G401 (cell line): ENCODE measurements at places on chromosomes 5 and 9. TPM values are rescaled to one million over a fixed set of nuclear protein-coding genes. Genes with fewer than 3 reads are reported as not detected.

Gene AQP7
- total RNA-seq, result 0.17 TPM in 1 of 2 replicates, not detected in the other

Gene CLPTM1L
- total RNA-seq, result 177 and 229 TPM in 2 replicates

Gene TRIM14
- total RNA-seq, result 8.9 and 10.2 TPM in 2 replicates

DNA sequence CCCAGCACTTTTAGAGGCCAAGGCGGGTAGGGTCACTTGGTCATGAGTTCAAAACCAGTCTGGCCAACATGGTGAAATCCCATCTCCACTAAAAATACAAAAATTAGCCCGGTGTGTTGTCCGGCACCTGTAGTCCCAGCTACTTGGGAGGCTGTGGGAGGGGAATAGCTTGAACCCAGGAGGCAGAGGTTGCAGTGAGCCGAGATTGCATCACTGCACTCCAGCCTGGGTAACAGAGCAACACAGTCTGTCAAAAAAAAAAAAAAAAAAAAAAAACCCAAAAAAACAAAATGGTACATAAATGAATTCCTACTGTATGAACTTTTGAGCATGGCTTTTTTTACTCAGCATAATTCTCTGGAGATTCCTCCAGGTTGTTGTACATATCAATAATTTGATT lies 37.6 kb upstream of the PCAT7 start:
- DNase-seq, result no peak

DNA sequence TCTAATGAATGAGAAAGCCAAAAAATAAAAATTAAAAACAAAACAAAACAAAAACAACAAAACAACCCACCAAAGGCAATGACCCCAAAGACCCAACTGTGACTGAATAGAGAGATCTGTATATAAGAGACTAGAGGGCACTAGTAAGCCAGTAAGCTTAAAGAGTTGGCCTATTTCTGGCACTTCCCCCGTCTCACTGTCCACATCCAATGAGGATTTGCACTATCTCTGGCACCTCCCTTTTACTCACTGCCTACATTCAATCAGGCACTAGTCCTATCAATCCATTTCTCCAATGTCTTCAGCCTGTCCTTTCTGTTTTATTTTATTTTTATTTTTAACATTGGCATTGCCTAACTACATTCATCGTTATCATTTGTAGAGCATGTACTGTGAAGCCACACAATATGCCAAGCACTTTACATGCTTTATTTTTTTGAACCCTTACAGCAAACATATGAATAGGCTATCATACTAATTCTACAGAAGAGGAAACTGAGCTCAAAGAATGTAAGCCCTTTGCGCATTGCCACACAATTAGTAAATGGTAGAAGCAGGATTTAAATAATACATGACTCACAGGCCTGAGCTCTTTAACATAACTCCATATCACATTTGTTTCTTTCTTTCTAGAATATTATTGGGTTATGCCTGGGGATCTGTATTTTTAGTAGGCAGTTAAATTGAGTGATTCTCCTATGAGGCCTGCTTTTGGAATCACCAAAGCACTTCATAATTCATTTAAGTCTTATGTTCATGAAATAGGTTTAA lies 70.0 kb downstream of the C6 start:
- no peak for DNase-seq

DNA sequence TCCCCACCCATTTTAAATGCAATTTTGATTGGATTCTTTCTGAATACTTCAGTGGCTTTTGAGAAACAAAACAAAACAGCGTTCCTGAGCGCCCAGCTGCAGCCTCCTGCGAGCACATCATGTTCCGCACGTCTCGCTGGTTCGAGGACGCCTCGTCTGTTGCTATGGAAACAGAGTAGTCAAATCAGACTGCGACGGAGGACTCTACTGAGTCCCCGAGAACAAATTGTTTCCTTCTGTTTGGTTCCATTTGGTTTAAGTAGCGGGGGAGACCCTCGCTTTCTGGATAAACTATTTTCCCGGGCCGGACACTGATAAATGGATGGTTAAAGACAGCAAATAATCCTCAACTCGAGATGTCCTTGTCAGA lies 69.0 kb downstream of the SLC28A3 start:
- DNase-seq, result peak; percentile 70

DNA sequence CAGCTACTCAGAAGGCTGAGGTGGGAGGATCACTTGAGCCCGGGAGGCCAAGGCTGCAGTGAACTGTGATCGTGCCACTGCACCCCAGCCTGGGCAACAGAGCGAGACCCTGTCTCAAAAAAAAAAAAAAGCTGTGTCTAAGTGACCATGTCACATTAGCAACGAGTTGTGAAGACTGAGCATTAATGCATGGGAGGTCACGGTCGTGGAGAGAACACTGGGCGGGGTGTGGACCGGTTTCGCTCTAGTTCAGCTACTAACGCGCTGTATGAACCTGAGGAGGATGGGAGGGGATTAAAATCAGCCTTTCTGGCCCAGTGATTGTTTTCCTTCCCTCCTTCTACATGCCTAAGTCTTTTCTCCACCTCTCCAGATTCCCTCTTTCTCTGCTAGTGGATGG lies 56.7 kb upstream of the CARTPT start:
- DNase-seq, result no peak

DNA sequence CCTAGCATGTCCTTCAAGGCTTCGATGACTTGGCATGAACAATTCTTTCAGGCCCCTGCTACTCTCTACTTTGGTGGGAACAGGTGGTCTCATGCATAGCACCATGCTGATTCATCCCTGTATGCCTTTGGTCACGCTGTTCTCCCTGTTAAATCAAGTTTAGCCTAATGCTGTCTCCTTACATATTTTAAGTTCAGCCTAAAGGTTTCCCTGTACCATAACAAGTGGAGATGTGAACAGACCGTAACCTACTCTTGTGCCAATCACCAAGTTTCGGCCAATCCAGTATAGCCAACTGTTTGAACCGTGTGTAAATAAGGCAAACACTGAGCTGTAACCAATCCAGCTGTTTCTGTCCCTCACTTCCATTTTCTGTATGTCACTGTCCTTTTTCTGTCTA lies 8.0 kb downstream of the GAS1 start:
- no peak for DNase-seq

GRCh38 chr9:73549991-73550390 lies 398.3 kb downstream of the ANXA1 start:
- DNase-seq, result no peak

GRCh38 chr9:81819859-81820546 lies 108.2 kb upstream of the SPATA31D4 start:
- DNase-seq, result no peak

DNA sequence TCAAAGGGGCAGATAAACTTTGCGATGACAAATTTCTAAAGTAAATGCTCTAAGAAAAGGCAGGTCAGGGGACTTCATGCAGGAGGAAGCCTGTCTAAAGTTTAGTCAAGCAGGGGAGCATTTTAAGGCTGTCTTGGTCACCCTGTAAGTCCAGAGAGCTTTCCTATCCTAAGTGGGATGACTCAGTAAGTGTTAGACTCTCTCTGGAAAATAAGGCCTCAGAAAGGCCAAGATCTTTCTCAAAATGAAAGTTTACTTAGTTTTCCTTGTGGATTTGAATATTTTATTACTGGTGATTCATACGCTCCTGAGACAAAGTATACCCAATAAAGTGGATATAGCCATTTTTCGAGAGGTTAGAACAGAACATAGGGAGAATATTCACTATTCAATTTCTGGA lies 806.9 kb upstream of the CDH9 start:
- DNase-seq, result no peak

- DNase-seq, result no peak
These were observed 1124.6 kb upstream of the ACO1 start for GRCh38 chr9:31259824-31260223.

DNA sequence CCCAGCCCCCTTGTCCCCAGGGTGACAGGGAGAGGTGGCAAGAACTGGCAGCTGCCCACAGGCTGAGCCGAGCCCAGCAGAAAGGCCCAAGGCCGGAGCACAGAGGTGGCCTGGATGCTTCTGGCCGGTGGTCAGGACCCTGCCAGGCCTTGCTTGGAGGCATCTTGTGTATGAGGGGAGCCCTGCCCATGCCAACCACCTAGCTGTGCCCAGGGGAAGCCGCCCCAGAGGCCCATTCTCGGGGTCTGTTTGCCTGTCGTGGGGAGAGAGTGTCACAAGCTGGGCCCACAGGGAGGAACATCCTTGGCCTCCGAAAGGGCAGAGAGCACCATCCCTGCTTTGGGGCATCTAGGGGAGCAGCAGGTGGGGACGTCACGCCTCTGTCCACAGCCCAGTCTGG lies 10.0 kb downstream of the NKD2 start:
- no peak for DNase-seq

DNA sequence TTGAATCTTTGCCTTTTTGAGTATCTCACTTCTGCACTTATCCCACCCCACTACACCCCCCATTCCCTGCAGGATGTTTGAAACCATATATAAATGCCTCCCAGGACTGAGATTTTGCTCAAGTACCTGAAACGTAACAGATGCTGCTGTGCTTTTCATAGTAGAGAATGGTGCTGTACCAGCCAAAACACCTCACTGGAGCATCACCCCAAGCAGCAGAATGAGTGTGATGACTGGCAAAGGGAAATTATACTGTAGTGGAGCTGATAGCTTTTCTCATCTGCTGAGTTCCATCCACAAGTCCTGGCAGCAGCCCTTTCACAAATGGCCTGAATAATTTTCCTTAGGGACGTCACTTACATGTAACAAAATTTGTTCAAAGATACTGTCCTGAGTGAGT lies 246.1 kb downstream of the KDM4C start:
- DNase-seq, result peak; percentile 68

DNA sequence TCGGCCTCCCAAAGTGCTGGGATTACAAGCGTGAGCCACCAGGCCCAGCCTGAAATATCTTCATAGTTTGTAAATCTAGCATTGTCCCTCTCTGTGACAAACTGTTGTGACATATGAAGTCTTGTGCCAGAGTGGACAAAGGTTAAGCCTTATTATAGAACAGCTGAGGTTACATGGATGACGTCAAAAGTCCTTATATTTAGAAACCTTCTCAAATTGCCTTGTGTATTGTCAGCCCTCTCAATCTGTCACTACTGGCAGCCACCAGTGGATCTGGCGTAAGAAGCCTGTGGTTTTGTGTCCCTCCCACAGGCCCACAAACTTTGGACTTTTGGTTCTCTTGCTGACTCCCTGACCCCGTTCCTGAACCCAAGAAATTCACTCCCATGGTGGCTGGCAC lies 79.4 kb upstream of the CCDC112 start:
- DNase-seq, result peak; percentile 83

DNA sequence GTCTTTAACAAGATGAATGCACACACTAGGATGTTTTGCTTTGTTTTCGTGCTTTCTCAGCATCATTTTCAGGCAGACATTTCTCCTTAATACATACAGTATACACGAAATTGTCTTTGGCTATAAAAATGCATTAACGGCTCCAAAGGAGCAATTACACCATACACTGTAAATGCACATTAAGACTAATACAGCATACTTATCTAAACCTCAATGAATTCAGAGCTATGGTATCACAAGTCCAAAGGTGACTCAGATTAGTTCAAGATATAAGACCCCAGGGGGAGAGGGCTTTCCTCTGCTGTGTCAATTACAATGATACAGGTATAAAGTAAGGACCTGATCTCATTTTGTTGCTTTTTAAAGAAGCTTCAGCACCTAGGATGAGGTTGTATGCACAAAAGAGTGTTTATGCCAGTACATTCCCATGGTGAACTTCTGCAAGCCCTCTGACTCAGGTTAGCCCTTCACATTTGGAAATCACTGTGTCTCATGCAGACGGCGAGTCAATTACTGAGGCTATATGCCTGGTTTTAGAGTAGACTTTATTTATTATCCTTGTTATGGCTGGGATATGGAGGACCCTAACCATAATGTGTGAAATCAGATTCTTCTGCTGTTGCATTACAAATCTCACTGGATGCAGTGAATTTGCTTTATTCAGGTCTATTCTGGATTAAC lies 233.3 kb downstream of the ZNF608 start:
- DNase-seq, result no peak
